Right ventricle myocardium inferior (tissue), 1 donor: ENCODE measurements at places on chromosomes 2 and 18. TPM values are rescaled to one million over a fixed set of nuclear protein-coding genes. Genes with fewer than 3 reads are reported as not detected.
A peak's percentile ranks its signal among the peaks of the same experiment; 100 is the strongest.

- DNase-seq, result no peak
These were observed 42.4 kb upstream of the VIT start for GRCh38 chr2:36653967-36654694.

DNA sequence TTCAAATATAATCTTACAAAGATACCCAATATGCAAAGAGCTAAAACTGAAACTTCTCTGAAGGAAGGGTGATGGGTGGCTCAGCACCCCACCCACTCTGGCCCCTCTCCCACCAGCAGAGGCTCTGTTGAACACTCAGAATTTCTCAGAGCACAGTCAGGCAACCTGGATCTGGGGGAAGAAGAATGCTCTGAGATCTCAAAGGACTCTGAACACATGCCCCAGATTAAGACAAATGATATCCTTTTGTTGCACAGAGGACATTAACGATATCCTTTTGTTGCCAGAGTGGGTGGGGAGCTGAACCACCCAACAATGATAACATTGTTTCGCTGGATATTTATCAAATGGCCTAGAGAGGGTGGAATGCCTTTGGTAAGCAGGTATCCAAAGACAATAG, 104.8 kb downstream of the LBH start:
- DNase-seq, result no peak

GRCh38 chr2:71129902-71130151, 202 bp downstream of the MCEE start:
- DNase-seq, result no peak

DNA sequence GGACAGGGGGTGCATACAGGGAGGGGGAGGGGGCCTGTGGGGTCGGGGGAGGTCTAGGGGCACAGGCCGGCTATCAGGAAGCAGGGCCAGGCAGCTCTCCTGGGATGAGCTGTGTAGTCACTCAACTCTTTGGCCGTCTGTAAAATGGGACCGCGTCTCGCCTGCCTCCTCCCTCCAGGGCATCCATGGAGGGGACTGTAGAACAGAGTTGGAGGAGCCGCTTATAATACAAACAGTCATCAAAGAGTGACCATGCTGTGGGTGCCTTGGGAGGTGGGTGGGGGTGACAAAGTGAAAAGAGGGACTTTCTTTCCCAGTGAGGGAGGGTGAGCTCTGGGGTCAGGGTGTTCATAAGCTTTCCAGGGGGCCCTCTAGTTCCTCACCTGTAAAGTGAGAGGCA, 169.6 kb upstream of the HAAO start:
- DNase-seq, result no peak

DNA sequence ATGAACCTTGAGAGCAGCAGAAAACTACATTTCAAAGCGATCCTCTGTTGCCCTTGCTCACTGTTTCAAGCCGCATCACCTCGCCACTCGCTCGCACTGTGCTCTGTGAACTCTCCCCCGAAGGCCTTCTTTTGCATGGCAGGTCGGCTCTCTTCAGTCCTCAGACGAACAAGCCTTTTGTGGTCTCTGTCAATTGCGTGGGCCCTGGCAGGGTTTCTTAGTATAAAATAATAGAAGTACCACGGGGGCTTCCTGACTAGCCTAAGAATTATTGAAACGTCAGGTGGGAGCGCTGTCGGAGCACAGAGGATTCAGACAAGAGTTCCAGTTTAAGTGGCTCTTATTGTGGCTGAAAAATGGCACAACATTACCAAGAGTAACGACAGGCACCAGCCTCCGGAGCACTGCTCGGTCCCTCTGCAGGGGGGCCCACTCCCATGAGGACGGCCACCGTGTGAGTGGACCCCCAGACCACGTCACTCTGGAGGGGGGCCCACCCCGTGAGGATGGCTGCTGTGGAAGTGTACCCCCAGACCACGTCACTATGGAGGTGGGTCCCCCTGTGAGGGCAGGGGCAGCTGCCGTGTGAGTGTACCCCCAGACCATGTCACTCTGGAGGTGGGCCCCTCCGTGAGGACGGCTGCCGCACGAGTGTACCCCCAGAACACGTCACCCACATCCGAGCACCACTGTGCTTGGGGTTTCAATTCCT, 237.7 kb downstream of the HDAC4 start:
- DNase-seq, result no peak

GRCh38 chr2:65129286-65129825, 550 bp downstream of the RAB1A start:
- DNase-seq, result peak; percentile 76

AQP4 gene
- total RNA-seq, result 24.6 TPM

DNA sequence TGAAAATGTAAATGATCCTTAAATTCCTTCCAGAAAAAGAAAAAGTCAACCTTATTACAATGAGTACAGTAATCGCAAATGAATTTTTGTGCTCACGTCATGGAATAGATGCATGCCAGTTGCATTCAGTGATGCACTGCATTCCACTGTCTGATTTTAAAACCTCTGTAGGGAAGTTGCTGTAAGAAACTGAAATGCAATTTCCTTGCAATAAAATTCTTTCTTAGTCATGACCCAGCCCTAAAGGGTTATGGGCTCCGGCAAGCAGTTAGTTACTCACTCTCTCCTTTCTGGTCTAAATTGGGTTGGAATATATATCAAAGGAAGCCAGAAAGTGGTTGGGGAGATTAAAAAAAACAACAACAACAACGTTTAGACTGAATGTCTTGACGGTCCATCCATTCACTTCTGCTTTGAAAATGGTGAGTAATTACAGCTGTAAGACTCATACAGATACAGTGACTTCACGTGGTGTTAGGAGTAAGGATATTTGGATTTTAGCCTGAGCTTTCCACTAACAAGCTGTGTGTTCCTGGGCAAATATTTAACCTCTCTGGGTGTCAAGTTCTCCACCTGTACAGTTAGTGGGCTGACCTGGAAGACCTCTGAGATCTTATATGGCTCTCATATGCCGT, 8.6 kb upstream of the RND3 start:
- DNase-seq, result no peak

DNA sequence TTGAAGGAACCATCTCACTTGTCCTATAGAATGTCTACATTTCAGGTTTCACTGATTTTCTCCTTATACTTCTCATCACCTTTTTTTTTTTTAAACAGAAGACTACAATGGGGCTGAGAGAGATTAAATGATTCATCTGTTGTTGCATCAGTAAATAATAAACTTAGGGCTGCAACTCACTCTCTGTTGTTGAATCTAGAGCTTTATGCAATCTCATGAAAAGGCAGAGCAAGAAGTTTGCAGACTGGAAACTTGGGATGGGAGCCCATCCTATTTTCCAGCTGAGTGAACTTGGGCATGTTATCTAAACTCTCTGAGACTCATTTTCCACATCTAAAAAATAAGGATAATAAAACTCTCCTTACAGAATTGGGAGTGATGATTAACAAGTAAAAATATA, 58.4 kb downstream of the PDE1A start:
- DNase-seq, result no peak

UGP2 gene
- total RNA-seq, result 363 TPM

DNA sequence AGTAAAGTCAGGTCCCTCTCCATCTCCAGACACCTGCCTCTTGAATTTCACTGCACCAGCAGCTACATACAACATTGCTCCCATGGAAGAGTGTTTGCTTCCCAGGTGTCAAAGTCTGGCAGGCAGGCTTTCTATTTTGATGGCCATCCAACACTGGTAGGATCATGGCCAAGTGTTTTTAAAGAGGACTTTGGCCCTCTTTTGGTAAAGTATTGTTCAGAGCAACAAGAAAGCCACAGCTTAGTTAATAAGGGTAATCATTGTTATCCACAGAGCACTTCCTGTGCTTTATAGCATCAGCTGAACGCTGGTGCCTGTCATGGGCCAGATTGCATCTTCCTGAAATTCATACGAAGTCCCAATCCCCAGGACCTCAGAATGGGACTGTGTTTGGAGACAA, 133.2 kb downstream of the NCK2 start:
- DNase-seq, result no peak

ATOH8 gene
- total RNA-seq, result 29.1 TPM

GRCh38 chr2:144032566-144032965, 487.4 kb downstream of the ZEB2 start:
- no peak for DNase-seq

DNA sequence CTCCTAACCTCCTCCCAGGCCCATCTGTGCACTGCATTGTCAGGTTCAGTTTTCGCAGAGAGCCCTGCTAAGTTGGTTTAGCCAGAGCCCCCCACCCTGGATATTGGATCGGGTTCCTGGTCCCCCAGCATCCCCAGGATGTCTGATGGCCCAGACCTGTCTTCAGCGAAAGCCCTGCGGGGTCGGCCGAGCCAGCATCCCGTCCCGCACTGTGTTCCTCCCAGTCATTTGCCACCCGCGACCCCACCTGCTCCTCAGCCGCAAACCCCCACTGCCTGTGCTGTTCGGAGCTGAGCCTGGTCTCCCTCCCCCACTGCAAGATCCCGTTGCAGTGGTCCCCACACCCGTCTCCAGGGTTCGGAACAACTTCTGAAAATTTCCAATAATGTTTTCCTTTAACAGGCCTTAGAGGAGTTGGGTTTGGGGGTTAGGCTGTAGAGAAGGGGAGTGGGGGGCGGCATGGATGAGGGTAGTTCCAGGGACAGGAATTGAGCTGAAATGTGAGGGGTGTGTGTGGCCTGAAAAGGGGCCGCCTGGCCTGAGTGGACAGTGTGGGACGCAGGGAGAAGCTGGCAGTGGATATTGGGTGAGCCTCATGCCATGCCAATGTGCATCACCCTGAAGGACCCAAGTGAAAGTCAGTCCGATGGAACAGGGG, 1.6 kb upstream of the COPS9 start:
- peak; percentile 56 for DNase-seq

WDR7 gene
- total RNA-seq, result 21.8 TPM

- no peak for DNase-seq
These were observed at the start of gene EVA1A for GRCh38 chr2:75560768-75561565. EVA1A (minus strand) TSS chr2:75560939; CDS start chr2:75518140, 42,799 bp downstream.

DLGAP1 gene
- not detected for total RNA-seq

TMEM247 gene
- total RNA-seq, result not detected

DNA sequence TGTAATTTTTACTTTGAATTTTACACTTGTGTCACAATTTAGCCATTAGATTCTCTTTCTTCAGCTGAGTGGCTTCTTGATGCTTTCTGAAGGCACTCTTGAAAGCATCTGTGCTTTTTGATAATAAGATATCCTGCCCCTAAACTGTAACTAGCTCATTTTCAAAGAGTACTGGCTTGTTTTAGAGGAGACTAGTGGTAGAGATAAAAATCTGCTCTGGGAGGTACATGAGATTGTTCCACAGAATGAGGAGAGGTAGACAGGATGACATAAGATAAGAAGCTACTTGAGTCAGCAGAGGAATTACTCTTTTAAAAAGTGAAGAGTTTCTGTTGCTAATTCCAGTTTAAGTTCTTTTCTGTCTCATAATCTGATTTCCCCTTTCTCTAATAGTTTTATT, 10.6 kb downstream of the PLEKHB2 start:
- DNase-seq, result no peak

WNT6 gene
- 2.1 TPM for total RNA-seq

DNA sequence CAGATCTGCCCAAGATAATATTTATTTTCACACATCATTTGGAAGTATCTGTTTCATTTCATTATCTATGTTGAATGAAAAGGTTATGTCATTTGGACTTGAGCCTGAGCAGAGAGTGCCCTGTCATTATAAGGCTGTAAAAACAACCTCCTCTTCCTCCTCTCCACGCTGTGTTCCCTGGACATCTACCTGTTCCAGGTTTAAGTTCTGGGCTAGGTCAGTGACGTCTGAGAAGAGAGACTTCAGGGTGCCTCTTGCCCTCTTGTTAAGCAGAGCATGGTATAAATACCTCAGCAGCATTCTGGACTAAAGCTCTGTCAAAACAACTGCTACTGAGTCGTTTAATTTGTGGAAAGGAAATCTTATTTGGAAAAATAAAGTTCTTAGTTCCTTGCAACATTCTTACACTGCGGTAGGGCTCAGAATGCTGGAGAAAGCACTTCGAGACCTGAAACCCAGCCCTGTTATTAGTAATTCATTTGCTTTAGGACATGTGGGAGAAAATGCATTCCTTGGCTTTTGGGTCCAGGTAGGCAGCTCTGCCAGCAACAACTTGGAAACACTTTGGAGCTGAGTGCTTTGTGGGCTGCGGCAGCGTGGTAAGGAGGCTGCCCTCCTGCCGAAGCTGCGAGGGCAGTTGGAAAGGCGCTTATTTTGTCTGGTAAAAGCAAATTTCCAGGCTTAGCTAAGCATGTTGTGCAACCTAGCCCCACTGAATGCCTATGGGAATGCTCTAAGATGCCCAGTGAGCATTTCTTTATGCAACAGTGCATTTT, 91.8 kb upstream of the NEDD4L start:
- no peak for DNase-seq

DNA sequence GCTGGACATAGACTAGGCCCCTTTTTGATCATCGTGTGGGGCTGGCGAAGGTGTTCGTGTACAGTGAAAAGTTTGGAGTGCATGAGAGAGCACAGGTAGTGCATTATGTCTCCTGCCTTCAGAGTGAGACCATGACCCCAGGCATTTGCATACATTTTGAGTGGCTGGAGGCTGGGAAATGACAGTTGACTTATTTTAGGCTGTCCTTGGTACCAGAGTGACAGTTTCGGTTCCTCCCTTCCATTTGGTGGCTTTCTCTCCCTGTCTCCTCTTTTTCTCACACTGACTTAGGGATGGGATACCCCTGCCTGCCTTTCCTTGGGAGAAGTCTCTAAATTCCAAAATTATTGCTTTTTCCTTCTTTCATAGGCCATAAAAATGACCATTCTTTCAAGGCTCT, 20.1 kb downstream of the SERPINB12 start:
- no peak for DNase-seq

SPR gene
- total RNA-seq, result 52.4 TPM

GRCh38 chr18:43093646-43094045, 21.8 kb downstream of the RIT2 start:
- DNase-seq, result no peak

BOK gene
- total RNA-seq, result 4.5 TPM

C2orf78 gene
- not detected for total RNA-seq

DNA sequence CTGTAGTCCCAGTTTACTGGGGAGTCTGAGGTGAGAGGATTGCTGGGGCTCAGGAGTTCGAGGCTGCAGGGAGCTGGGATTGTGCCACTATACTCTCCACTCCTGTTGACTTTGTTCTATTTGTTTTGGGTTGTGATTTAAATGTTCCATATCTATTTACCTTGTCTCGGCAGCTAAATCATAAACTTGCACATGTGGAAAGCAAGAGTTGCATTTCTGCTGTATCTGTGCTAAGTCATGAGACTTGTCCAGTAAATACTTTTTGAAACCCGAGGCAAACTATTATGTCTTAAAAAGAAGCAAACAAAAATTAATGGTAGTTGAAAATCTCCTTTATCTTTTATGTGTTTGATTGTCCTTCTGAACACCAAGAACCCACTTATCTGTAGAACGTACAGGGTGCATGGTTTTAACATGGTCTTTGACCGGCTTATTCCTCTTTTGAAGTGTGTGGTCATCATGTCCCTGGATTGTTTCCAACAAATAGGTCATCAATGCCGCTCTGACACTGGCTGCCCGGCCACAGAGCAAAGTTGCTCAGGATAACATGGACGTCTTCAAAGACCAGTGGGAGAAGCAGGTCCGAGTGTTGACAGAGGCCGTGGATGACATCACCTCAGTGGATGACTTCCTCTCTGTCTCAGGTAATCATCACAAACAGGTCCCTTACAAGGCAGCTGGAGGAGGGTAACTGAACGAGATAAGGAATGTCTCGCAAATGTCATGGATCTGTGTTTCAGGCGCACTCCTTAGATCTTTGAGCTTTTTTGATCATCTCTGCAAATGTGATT, 241.1 kb upstream of the LRRTM1 start:
- no peak for DNase-seq

- DNase-seq, result no peak
These were observed 11.7 kb upstream of the CCDC74B start for GRCh38 chr2:130156624-130157004.
